AG04449 (cell line): ENCODE measurements at places on chromosomes 11 and 22.
A peak's percentile ranks its signal among the peaks of the same experiment; 100 is the strongest.

DNA sequence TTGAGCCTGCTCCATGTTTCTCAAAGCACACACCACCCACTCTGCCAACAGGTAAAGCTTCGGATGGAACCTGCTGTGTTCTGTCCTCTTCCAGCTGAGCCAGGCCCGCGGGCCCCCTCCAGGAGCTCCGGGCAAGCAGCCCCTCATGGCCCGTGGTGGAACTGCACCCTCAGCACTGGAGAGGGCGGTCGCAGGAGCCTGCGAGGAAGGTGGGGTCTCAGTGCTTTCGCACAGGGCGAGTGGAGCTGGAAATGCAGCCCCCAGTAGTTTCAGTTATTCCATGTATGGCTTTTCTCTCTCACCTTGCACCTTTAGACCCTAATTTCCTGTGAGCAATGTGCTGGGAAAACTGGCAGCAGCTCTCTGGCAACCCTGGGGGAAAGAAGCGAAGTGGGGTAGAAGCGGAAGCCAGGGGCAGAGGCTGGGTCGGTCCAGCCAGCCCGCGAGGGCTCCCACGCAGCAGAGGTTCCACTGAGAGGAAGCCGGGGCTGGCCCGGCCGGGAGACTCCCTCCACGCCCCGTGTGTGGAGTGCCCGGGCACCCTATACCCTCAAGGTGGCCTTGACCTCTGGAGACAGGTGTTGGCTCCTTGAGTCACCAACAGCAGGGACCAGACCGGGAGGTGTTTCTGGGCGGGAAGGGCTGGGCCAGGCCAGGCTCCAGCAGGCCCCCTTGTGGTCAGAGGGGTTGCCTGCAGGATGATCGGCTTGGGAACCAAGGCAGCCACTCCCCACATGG is 119.9 kb upstream of the TMEM45B start:
- no peak for DNase-seq

GRCh38 chr11:26028393-26028911 is 303.5 kb upstream of the ANO3 start:
- DNase-seq = peak; percentile 9

DNA sequence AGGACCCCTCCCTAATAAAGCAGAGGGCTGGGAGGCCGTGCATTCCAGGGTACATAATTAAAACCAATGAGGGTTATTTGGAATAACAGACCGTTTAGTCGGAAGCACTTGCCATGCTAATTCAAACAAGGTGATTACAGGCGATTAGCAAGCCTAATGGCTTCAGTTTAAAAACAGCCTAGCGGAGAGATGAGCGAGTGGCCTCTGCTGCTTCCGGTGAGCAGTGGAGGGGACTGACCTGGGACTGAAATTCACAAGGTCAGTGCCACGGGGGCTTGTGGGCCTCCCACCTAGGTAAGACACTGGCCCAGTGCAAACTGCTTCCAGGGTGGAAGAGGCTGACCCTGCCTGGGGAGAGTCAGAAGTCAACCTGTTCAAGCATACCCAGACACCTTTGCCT is 56.8 kb upstream of the ALX4 start:
- no peak for DNase-seq

DNA sequence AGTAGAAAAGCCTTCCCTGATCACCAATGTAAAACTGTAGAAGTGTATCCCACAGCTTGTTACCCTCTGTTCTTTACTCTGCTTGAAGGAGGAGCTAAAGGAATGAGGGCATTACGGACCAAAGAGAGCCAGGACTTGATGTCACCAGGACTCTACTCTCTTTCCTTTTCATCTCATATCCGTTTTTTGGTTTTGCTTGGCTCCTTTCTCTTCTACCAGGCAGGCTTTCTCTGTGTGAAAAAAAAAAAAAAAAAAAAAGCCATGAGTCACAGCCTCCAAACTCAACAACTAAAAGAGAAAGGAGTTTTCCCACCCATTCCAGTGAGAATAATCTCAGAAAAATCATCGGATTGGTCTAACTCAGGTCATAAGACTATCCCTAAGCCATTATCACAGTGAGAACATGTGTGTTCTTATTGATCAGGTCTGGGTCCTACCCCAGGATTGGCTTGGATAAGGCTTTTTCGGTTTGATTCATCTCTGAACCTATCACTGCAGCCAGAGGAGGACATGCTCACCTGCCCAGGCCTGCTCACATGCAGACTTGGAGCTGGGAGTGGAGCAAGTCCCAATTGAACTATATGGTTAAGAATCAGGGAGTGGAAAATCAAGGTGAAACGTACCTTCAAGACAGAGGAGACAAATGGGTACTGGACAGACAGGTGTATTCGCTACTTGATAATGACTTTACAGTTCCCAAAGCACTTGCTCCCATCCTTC is 19.4 kb upstream of the LRRC55 start:
- DNase-seq = no peak

DNA sequence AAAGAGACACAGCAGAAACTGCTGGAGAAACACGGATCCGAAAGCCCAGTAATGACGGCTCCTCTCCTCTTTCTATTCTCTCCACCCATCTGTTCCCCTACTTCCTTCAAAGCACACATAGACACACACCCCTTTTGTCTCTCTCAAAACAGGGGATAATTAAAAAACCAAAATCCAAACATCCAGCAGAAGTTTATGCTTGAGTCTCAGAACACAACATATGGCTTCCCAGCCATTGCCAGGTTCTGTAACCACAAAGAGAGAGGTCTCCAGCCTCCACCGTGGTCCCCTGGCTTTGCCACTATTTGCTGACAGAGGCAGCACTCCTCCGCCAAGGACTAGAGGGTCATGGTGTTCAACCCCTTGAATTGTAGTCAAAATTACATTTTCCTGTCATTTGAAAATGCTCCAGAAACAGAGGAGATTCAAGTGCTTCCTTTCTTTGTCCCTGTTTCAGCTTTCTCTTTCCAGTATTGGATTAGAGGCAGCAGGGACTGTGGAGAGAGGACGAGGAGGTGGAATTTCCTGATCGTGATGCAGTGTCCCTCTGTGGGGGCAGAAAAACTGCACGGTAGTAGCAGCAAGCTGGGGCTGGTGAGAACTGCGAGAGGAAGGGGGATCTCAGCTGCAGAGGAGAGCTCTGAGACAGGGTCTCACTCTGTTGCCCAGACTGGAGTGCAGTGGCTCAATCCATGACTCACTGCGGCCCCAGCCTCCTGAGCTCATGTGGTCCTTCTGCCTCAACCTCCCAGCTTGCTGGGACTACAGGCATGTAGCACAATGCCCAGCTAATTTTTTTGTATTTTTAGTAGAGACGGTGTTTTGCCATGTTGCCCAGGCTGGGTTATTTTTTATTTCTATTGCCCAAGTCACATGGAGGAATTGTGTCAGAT is 60.3 kb downstream of the UBASH3B start:
- no peak for DNase-seq

GRCh38 chr11:119909495-119909894 is 180.5 kb upstream of the NECTIN1 start:
- no peak for DNase-seq

GRCh38 chr22:21641417-21641788 is 699 bp upstream of the SDF2L1 start:
- DNase-seq = no peak

- no peak for DNase-seq
These were observed 1.2 kb downstream of the OR6X1 start for GRCh38 chr11:123753110-123753509.

GRCh38 chr11:36376888-36377758 is 81.0 kb downstream of the PRR5L start:
- no peak for DNase-seq

DNA sequence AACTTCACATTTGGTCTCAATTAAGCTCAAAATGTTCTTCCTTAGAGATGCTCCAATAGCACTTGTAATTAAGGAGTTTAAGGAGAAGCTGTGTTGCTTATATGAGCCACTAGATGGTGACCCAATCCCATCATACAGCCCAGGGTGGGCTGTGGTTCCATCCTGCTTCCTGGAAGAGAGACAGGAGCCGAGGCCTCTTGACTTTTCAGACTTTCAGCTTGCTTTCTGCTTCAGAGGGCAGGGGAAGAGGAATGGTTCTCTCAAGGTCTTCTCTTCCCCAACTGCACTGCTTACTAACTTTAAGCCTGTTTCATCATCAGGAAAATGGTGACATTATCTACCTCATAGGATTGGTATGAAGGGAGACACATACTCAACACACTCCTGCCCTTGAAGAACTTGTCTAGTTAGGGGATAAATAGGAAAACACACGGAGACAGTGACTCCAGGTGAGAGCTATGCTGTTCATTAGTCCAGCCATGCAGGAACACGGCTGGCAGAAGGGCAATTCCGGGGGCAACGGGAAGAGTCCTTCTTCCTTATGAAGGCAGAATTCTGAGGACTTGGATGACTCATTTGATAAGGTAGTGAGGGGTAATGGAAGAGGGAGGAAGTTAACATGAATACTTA is 20.1 kb downstream of the TMEM218 start:
- peak; percentile 28 for DNase-seq

DNA sequence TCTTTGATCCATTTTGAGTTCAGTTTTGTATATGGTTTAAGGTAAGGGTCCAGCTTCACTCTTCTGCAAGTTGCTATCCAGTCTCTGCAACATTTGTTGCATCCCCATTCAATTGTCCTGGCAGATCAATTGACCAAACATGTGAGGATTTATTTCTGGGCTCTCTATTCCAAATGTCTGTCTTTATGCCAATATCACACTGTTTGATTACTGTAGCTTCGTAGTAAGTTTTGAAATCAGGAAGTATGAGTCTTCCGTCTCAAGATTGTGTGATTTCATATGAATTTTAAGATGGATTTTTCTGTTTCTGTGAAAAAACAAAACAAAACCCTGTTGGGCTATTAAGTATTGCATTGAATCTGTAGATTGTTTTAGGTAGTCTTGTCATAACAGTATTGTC is 17.0 kb downstream of the APLP2 start:
- DNase-seq = no peak

DNA sequence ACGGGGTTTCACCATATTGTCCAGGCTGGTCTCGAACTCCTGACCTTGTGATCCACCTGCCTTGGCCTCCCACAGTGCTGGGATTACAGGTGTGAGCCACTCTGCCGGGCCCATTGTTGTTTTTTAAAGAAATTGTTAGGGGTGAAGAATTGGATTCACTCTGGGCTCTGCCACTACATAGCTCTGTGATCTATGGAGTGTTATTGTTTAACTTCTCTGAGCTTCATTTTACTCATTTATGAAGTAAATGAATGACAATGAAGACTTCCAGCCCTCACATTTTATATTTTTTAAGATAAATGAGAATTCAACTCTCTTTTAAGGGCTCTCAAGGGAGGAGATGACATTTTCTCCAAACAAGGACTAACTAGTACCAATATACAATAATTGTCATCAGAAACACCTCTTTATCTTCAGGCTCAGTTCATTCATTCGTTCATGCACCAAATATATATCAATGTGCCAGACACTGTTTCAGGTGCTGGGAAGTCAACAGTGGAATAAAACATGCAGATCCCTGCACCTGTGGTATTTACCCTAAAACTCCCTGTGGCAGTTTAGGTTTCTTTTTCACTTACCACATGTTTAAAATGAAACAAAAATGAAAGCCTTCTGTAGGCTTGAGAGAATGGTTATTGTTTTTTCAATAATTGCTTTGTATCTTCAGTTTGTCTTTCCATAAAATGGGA is 23.5 kb upstream of the GRAMD1B start:
- DNase-seq = no peak

DNA sequence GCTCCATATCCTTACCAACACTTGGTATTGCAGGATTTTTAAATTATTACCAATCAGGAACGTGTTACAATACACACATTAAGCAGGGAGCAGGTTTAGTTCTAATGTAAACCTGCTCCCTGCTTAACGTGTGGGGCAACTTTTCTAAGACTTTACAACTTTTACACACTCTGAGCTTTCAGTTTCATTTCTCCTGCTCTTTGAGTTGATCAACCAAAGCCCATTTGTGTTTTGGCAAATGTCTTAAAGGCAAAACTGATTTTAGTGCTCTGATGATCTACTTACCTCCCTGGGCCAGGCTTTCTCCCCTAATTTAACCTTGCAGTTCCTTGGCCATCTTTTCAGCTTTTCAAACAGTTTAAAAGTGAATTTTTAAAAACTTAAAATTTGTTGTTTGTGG is 70.9 kb downstream of the ZBTB44 start:
- DNase-seq = no peak

- DNase-seq = no peak
These were observed 6.3 kb upstream of the PIWIL4 start for GRCh38 chr11:94560834-94561233.

GRCh38 chr11:67504950-67505581 is at the start of gene PITPNM1:
Gene PITPNM1 (minus strand): TSS chr11:67505363. CDS start chr11:67504180, 1,183 bp downstream.
- DNase-seq = no peak
